AG08396 (cell line): ENCODE measurements at places on chromosomes 4 and X.

DNA sequence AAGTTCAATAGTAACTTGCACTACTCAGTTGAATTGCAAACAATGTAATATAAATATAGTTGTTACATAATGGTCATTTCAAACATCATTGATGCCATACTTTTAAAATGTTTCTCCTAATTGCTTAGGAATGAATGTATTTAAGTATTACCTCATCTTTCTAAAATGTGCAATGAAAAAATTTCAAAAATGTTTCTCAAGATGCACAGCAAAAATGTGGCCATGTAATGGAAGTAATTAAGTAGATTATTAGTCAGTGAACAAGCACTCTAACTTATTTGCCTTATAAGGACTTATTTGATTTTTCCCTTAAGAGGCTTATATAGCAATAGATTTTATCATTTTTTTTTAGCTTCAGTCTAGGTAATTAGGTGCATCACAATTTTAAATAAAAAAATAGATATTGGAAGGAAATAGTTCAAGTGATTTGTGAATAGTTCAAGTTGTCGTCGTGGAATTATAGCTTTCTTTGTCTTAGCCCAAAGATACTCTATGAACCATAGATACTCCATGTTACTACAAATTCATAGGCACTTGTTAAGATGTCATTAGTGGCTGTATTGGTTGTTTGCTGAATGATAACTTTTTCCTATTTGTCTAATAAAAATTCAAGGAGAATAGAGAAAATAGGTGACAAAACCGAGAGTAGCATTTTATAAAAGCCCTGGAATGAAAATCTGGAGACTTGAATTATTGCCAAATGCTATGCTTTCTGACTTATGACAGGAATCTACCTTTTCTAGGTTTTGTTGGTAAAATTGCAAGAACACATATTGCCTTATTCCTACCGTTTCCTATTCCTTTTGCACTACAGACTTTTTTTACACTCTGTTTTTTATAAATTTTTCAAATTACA lies 118.5 kb downstream of the TLL1 start:
- DNase-seq, result no peak

DNA sequence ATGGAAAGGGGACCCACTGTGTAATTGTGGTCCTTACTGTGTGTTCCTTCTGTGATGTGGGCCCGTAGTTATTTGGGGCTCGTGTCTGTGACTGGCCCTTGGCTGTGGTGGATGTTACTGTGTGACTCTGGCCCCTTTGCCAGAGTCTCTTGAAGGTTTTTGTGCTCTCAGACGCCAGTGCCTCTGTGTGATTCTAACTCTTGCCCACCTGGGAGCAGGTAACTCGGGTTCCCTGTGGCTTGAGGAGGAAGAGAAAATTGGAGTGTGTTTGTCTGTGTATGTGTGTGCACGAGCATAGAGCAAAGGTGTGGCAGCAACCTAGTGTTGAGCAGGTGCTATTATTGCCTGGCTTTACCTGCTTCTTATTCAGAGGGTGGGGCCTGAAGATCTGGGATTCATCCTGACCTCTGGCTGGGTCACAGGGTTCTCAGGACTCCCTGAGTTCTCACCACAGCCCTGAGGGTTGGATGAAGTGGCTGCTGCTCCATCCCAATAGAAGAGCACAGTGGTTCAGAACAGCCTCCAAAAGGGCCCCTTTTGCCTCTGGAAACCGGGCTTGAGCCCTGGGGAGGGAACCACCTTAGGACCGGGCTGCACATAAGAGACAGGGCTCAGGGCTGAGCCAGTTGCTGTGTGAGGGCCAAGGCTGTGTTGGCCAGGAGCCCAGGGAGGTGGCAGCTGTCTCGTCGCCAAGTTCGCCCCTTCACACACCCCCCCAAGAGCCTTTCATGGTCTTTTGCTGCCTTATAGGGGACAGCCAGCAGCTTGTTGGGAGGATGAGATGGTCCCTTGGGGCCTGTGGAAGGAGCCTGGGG lies 1.3 kb downstream of the RBM10 start:
- DNase-seq, result no peak

- DNase-seq, result no peak
Observed at GRCh38 chrX:104084534-104085277, 8.7 kb upstream of the TMSB15C start.

- no peak for DNase-seq
Observed at GRCh38 chrX:152901816-152902501, 4.1 kb downstream of the ZNF185 start.

DNA sequence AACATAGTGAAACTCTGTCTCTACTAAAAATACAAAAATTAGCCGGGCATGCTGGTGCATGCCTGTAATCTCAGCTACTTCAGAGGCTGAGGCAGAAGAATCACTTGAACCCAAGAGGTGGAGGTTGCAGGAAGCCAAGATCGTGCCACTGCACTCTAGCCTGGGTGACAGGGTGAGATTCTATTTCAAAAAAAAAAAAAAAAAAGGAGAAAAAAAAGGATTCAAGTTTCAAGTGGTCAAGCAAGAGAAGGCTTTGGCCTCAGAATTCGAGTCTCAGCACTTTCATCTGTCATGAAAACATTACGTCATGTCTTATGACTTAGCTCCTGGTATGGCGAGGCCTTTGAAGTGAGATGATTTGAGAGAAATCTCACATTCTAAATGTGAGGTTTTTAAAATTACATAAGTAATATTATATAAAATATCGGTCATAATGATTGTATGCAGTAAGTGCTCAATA lies 21.2 kb upstream of the DHRSX start:
- no peak for DNase-seq

DNA sequence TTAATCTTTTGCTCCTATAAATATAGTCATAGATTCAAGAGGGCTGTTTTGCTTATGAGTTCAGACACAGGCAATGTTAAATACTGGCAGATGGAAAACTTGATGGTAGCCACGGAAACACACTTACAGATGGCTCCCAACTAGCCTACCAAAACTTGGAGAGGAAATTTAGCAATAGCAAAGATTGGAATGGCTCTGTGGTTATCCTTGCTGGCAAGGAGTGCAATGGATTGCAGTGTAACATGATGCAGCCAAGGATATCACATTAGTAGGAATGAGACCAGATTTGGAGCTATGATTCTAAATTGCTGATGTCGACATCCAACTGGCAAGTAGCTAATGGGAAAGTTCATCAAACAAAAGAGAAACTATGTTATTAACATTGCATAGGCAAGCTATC lies 791.0 kb upstream of the DIAPH2 start:
- no peak for DNase-seq

DNA sequence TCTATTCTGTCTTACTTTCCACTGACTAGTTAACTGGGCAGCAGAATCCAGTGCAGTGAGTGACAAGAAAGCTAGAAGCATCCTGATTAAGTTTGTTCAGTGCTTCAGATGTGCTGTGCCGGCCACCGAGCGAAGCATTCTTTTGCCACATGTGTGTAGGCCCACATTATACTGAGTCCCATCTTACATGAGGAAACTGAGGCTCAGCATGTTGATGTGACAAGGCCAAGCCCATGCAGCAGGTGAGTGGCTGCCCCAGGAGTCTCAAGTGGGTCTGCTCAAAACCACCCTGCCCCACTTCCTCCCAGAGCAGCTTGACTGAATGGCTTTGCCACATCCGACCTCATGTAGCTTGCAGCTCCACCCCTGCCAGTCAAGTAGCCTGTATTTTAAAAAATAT lies 50.5 kb downstream of the RHOH start:
- no peak for DNase-seq

DNA sequence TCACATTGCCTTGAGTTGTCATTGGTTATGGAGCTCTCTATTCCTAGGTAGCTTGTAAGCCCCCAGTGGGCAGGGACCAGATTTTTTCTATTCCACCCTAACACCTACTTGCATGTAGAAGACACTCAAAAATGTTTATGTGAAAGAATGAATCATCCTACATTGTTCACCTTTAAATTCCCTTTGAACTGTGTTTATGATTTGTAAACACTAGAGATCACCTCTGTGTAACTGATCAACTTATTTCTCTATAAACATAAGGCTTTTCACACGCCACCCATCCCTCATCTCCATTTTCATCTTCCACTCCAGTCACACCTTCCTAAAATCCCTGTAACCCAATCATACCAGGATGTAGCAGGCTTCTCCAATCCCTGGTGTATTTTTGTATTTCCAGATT lies 142.6 kb upstream of the LEF1 start:
- no peak for DNase-seq
